ENCODE measurements at places on chromosomes 1 and 21.

DNA sequence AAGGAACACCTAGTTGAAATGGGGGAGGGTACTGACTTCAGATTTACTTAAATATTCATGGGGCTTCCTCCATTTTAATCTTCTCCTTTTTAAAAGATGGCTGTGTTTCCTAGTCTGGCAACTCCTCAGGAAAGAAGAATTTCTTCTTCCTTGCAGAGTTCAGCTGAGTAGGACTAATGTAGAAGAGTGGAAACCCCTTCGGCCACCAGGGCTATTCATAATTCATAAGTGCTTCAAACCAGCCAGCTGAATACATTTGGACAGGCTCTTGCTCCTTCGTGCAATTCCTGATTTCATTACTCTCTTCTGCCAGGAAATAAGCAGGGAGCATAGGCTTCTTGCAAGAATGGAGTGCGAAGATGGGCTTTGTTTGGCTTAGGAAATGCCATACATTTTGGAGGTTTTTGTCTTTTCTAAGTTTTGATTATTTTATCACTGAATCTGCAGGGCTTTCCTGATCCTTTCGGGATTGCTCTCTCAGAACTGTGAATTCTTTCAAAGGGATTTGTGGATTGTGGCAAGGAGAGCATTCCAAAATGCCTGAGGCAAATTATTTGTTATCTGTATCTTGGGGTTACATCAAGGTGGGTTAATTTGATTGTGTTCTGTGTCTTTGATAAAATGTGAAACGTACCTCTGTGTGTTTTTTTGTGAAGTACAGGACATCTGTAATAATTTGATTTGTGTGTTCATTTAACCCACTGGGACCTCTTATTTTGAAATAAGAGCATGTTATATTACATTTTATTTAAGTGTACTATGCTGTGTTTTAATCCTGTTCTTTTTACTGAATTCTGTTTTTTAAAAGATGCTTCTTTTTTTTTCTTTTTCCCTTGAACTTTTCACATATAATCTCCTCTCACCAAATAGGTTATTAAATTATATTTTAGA, 179.4 kb upstream of the SGIP1 start:
- no peak for DNase-seq

GRCh38 chr1:192399161-192399560, 82.4 kb downstream of the RGS21 start:
- no peak for DNase-seq

DNA sequence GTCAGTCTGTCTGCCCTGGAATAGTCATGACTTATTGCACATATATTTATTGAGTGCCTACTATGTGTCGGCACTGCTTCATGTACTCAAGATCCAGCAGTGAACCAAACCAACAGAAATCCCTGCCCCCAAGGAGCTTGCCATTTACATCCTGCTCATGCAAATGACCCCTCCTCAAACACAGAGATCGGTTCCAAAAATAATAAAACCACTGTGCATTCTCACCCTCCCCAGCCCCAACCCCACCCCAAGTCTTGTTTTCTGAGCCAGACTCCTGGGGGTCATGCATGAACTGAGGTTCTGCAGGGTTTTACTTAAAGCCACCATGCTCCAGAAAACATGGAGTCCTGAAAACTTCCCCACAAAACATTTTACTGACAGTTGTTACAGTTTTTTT, 61.9 kb downstream of the KIAA0040 start:
- no peak for DNase-seq

DNA sequence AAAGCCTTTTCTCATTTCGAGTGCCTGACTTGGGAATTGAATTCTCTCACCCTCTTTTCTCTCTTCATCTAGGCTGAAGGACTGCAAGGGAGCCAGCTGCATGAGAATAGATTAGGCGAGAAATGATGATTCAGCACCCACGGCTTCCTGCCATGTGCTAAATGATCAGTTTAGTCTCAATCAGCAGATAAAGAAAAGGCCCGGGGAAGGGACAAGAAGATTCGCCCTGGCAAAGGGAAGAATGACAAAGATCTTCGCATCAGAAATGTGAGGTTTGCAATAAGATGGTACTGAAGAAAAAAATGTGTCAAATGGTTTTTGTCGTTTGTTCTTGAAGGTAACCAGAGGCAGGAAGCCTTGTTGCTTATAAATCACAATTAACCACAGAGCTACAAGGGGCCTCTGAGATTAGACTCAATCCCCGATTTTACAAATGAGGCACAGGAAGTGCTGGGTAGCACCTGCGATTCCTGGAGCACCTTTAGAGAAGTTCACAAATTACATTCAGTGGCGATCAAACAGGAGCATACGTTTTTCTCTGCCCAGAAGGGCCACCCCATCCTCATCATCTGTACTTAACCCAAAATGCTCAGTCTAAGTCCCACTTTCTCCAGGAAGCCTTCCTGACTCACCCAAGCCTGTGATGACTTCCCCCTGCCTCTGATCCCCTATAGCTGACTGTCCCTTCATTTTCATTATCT, 183.4 kb downstream of the ZNF281 start:
- DNase-seq: no peak

DNA sequence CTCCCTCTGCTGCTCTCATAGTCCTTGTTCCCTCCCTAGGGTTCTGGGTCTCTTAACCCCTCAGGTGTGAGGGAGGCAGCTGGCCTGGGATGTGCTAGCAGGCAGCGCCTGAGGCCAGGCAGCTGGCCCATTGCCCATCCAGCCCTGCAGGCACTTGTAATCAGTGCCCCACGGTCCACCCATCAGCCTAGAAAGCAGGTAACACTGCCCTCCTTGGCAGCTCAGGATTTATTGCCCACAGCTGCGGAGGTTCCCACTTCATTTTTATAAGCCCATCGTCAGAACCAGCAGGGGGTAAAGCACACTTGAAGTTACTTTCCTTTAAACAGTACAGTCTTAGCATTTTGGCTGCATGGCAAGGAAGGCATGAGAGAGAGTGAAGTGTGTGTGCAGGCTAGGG, 70.6 kb downstream of the TMEM53 start:
- DNase-seq: peak; percentile 66

DNA sequence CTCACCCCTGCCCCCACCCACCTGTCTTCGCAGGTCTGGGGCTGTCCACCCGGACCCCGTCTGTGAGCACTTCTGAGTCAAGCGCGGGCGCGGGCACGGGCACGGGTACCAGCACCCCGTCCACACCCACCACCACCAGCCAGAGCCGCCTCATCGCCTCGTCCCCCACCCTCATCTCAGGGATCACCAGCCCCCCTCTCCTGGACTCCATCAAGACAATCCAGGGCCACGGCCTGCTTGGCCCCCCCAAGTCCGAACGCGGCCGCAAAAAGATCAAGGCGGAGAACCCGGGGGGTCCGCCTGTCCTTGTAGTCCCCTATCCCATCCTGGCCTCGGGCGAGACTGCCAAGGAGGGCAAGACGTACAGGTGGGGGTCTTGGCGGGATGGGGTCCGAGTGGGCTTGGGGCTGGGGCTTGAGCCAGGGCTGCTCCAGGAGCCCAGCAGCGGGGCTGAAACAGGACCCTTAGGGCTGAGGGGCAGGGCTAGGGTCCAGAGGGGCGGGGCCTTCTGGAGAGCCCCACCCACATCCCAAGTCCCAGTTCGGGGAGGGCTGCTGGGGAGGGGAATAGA, 23.9 kb downstream of the ZNF362 start:
- no peak for DNase-seq

DNA sequence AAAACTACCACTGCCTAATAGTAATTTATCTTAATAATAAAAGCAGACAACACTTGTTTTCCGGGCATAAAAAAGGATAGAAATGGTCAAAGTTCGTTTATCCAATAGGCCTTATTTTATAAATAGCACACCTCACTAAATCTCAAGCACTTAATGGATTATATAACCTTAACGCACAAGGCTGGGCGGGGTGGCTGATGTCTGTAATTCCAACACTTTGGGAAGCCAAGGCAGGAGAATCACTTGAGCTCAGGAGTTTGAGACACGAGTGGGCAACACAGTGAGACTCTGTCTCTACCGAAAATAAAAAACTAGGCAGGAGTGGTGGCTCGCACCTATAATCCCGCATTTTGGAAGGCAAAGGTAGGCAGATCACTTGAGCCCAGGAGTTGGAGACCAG, 12.4 kb downstream of the EIF4G3 start:
- no peak for DNase-seq

DNA sequence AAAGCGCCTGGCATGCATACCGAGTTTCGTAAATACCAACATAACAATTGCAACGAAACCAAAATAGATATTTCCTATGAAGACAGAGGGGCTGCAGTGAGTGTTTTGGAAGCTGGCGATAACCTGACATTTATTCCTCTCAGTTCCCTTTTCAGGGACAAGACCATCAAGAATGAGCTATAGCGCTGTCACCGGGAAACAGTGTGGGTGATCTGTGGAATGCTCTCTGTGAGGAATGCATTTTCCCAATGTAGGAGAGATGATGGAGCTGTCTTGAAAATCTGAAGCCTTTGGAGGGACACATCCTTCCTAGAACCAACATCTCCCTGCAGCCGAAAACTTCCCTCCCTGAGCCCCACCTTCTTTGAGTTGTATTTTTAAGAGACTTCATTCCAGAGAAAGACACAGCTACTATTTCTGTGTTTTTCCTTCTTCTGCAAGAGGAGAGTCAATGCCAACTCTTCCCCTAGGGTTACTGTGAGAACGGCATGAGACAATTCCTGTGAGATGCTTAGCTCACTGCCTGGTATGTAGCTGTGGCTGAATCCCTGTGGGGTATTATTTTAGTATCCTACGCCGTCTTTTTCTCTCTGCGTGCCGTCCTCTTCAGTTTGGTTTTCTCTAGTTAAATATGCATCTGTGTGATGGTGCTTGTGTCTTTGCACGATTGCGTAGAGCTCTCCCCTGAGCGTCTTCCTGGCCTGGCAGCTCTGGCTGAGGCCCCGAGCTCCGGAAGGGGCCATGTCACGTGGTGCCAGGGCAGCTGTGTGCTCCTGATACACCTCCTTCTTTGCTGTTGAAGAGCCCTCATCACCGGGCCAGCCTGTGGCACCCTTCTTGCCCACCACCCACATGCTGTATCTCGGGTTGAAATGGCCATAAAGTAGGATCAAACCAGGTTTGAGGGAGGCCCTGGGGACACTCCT, 45.2 kb downstream of the AJAP1 start:
- DNase-seq: no peak

- DNase-seq: no peak
Observed at GRCh38 chr1:244409701-244410100, 42.0 kb downstream of the ADSS2 start.

- no peak for DNase-seq
Observed at GRCh38 chr1:94104776-94105580, 16.0 kb downstream of the ABCA4 start.

DNA sequence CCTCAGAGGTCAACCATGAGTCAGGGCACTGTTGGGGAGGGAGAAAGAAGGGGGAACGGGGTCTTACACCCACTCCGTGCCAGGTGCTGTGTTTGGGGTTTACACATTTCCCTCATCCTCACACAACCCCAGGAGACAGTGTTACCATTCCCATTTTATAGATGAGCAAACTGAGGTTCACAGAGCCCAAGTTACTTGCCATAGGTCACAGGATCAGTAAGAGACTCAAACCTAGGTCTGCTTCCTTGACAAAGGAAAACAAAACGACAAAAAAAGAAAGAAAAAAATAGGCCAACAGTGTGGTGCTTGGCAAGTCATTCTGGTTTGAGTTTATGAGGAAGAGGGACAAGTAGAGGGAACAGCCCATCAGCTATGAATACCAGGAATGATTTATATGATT, 16.3 kb upstream of the CDCP2 start:
- no peak for DNase-seq

GRCh38 chr21:46194374-46195334, 10.4 kb upstream of the SPATC1L start:
- DNase-seq: no peak

- DNase-seq: no peak
Observed at GRCh38 chr1:230263568-230264195, 162.4 kb downstream of the PGBD5 start.

- no peak for DNase-seq
Observed at GRCh38 chr1:26218906-26219494, 15.0 kb upstream of the CEP85 start.

GRCh38 chr21:23401278-23401677, 2206.0 kb downstream of the MRPL39 start:
- no peak for DNase-seq

- DNase-seq: no peak
Observed at GRCh38 chr1:17148950-17149608, 29.8 kb upstream of the PADI2 start.

- no peak for DNase-seq
Observed at GRCh38 chr1:75338616-75339483, 204.7 kb downstream of the LHX8 start.

- no peak for DNase-seq
Observed at GRCh38 chr1:245255783-245256182, 101.0 kb downstream of the KIF26B start.

DNA sequence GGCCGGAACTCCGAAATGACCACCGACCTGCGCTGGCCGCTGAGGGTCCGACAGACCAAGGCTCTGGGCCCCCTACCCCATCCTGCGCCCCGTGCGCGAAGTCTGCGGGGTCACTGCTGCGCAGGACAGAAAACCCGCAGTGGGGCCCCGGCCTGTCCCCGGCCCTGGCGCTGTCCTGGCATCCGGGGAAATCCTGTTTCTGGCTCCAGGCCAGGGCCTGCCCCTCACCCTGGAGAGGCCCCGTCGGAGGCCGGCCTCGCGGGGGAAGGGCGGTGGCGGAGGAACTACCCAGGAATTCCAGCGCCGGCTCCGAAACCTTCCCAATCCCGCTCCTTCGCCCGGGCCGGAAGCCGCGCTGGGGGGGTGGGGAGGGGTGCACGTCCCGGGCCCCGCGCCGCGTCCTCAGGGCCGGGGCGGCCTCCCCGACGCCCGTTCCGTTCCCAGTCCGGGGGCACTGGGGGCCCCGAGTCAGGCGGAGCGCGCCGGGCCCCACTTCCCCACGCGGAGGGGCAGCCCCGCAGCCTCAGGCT, 77.0 kb downstream of the MORN1 start:
- no peak for DNase-seq

GRCh38 chr1:119861547-119861946, 34.8 kb downstream of the ADAM30 start:
- DNase-seq: no peak

DNA sequence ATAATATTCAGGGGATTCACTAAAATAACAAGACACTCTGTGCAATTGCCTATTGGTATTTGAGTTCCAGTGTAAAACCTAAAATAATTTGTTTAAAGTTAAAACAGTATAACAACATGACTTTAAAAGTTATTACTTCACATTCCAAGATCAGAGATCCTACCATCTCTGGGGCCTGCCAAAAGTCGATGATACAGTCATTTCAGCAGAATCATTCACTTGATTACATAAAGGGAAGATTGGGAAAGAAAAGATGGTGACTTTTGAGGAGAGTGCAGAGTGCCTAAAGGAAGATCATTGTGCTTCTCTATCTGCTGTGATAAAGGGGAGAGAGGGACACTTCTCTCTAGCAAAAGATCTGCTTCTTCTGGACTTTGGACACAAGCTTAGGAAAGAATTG, 784.4 kb upstream of the ADGRL4 start:
- no peak for DNase-seq

Data from NCI-H2107 (cell line).